Fibroblast of skin of scalp (primary cell): ENCODE measurements at places on chromosomes 1 and 21.

GRCh38 chr1:227766653-227767277 lies 31.5 kb downstream of the SNAP47 start:
- DNase-seq: no peak

DNA sequence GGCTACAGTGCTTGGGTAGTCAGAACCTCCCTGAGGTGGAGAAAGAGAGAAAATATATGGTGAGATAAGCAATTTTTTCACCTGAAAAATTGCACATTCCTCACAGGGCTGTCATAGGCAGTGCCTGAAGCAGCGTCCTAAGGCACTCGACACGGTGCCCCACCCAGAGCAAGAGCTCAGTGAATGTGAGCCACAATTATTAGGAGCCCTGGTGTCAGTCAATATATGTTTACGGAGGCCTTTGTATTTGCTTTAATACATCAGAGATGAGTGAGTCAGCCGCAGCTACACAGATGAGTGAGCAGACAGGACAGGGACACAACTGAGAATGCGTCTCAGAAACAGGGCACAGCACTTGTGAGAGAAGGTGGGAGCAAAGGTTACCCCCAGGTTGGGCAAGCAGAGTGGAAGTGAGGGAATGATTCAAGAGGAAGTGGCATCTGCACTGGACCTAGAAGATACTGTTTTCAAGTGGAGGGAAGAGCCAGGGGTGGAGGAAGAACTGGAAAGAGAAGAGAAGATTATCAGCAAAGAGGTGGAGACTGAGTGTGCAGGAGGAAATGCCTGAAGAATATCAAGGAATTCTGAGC lies 5.2 kb upstream of the PIGC start:
- DNase-seq: no peak

DNA sequence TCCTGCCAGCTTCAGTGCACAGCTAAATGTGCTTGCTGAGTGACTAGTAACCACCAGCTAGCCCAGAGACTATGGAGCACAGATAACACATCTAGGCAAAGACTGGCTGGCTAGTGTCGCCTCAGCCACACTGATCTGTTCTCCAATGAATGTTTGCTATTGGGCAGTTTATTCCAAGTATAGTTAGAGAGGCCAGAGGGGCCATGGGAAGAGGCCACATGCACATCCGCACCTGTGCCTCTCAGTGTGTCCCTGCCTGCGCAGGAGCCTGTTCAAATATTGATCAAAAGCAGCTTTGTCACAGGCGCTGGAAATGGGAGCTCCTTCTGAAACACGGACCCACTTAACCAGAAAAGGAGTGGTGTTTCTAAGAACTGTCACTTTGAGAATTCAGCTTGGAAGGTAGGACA lies 51.3 kb upstream of the ATP1A1 start:
- DNase-seq: no peak

- no peak for DNase-seq
These were observed 161.1 kb upstream of the FGGY start for GRCh38 chr1:59135761-59136255.

DNA sequence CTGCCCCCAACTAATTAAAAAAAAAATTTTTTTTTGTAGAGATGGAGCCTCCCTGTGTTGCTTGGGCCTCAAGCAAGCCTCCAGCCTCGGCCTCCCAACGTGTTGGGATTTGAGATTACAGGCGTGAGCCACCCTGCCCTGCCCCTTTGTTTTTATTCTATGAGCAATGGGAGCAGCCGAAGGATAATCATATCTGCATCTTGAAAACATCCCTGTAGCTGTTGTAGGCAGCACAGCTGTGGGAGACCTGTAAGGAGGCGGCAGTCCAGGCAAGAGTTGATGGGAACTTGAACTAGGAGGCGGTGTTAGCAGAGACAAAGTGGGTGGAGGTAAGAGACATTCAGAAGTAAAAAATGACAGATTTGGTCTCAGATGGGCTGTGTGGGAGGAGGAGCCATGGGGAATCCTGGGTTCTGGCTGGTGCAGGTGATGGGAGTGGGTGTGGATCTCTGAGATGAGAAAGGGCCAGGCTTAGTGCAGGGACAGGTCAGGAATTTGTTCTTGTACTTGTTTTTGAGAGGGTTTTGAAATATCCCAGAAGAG lies 31.3 kb downstream of the STUM start:
- DNase-seq: no peak

- peak; percentile 45 for DNase-seq
These were observed 195.0 kb upstream of the FOXD3 start for GRCh38 chr1:63127376-63127775.

DNA sequence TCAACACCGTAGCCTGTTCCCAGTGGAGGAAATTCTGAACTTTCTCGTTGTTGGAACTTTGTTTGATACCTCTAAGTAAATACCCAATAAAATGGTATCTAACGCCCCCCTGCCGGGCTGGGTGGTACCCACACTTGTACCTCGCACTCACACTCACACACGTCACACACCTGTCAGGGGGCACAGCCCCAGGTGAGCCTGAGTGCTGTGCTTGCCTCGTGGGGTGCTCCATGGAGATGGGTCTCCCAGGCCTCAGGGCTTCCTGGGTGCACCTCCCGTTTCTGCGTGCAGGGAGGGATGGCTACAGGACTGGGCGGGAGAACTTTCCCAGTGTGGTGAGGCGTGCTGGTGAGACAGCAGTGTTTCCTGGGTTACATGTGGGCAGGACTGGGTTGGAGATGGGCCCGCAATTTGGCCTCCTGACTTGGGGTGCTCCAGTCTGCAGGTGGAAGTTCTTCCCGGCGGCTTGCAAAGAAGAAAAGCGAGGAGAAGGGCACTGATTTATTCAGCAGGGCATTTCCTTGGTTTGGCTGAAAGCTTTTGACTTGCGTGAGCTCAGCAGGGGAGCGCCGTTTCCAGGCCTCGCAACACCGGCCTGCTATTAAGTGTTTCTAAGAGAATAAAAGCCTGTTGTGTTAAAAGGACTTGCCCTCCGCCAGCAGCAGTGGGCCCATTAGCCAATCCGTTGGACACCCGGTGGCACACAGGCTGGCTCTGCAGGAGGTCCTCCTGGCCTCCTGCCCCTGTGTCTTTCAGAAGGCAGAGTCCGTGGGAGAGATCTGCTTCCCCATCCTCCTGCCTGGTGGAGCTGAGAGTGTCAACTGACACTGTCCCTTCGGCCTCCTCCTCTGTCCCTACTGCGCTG lies 79.7 kb downstream of the KIF26B start:
- peak; percentile 29 for DNase-seq

- no peak for DNase-seq
These were observed 3.1 kb upstream of the MROH9 start for GRCh38 chr1:170932236-170932635.

- DNase-seq: peak; percentile 49
These were observed 850.2 kb downstream of the BRINP3 start for GRCh38 chr1:189627427-189627826.

DNA sequence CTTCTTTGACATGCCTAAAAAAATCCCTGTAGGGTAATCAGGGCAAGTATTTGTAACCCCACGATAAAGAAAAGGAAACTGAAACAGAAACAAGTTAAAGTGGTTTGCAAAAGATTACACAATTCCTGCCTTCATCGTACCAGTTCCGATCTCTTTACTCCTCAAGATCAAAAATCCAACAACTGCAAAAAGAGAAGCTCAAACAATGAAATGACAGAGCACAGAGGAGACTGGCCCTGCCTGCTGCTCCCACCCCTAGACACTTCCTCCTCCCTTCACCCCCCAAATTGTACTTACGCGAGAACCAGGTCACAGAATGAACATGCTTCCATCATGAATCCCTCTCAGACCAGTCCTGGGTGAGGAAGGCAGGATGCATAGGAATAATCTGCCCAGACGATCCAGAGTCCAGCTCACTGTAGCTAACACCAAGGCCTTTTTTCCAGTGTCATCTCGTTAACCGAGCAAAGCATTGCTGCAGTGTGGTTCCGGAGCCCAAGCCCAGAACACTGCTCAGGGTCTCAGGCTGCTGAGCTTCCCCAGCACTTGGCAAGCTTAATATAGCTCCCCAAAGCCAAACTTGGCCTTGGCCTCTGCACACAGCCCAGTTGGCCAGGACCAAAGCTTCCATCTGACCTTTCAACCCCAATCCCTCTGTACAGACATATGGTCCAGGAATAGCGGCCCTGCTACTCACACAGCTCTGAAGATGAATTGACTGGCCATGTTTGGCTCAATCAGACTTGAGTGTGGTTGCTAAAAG lies 20.3 kb downstream of the RXRG start:
- DNase-seq: no peak

- DNase-seq: no peak
These were observed 103.8 kb downstream of the SLC45A1 start for GRCh38 chr1:8421721-8422120.

DNA sequence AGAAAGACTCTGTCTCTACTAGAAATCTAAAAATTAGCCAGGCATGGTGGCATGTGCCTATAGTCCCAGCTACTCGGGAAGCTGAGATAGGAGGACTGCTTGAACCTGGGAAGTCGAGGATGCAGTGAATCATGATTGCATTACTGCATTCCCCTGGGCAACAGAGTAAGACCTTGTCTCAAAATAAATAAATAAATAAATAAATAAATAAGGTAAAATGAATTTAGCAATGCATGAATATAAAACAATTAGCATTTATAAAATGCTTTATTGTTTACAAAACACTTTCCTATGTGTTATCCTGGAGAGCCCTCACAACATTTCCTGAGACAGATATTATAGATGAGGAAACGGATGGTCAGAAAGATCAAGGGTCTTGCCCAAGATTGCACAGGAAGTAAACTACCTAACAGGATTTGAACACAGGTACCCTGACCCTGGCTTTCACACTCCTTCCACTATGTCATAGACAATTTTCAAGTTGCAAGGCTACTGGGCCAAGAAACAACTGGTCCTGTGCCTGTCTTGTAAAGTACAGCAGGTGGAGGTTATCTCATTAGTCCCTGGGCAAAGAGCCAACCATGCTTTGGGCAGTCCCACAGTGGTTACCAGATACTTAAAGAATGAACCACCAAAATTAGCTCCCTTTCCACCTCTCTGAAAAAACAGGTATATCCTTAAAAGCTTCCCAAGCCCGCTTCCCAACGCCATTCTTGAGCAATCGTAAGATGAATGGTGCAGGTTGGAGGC lies 15.4 kb upstream of the VSIG8 start:
- no peak for DNase-seq

GRCh38 chr21:14748662-14749061 lies 202.5 kb upstream of the SAMSN1 start:
- no peak for DNase-seq

DNA sequence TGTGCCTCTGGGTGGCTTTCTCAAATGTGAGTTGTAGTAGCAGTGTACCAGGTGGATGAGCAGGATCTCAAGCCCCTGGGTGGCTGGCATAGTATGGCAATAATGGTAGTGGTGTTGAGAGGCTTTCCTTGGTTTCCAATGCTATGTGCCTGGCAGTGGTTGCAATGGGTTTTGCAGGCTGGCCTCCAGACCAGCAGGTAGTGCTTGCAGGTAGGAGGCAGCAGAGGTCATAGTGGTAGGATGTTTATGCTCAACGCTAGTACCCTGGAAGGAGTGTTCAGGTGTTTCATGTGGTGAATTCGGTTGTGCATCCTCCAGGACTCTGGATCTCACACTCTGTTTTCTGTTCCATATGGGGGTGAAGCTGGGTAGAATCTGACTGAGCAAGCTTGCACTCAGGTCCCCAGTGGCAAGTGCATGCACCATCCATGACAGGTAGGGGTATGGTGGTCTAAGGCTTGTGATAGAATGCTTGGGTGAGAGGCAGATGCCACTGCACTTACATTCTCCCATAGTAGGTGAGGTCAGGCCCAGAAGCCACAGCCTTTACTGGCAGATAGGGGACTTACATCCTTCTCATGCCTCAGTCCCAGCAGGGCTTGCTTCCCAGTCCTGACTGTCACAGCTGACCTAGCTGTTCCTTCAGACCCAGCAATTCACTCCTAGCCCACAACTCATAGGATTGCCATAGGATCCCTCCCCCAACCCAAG lies 410.5 kb upstream of the LRRC7 start:
- no peak for DNase-seq

DNA sequence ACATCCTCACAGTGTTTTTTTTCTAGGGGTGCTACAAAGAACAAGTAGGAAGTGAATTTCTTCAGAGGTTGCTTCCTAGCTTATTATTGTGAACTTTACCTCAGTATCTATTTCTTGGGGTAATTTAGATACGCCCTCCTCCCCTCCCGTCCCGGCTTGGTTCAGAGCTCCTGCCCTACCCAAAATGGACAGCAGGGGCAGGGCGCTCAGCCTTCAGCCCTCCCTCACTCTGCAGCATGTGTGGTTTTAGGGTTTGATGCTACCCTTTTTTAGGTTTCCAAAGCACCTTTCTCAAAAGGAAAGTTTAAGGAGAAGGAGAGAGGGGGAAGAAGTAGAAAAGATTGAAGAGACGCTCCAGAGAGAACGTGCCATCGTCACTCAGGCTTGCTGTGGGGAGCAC lies 16.9 kb upstream of the POGK start:
- DNase-seq: no peak

DNA sequence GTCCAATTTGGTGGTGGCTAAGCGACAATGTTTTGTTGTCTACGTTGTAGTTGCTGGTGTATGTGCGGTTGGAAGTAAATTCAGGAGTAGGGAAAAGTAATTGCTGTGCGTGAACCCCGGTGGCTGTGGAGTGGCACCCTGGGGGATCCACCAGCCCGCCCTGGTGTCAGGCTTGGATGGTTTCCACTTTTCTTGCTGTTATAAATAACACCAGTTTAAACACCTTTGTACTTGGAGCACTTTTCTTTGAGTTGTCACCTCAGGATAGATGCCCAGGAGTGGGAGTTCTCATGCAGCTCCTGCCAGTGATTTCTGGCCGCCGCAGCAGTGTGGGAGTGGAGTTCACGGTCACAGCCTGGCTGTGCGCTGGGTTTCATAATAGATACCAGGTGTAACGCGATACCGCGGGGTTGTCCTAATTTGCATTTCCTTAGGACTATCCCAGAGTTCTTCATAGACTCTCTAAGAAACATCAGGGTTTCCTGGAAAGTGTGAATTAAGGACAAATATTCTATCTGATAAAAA lies 12.8 kb upstream of the TMEM200B start:
- DNase-seq: no peak

GRCh38 chr1:56320464-56321149 lies 258.8 kb downstream of the PLPP3 start:
- no peak for DNase-seq

DNA sequence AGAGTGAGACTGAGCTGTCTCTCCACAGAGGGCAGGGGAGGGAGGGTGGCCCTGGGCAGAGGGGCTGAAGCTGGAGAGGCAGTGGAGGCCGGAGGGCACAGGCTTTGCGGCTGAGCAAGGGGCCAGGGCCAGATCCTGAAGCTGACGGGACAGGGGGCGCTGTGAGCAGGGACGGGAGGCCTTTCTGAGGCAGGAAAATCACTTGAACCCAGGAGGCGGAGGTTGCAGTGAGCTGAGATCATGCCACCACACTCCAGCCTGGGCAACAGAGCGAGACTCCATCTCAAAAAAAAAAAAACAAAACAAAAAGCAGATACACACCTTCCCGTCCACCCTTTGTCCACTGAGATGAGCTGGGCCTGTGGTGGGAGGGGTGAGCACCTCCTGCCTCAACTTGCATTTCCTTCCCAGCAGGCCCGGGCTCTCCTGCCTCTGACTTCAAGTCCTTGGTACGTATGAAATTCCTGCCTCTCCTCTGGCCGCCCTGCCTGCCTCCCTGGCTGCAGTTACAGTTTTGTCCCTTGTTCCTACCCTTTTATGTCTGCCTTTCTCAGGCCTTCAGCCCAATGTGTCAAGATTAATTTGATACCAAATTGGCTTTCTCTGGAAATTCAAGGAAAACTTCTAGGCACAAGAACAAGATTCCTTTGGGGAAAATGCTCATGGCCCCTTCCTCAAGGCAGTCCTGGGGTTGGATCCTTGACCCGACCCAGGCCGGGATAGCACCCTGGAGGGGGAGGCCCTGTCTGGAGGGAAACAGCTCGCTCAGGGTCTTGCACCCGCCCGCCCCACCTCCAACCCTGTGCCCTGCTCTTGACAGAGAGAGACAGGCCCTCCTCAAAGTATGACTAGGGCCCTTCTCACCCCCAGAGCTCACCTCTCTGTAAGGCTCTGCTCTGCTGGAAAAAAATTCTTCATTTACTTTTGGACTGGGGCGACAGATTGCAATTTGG lies 11.2 kb upstream of the ADAMTSL4 start:
- peak; percentile 93 for DNase-seq
